ENCODE measurements at places on chromosomes 7 and 10. TPM values are rescaled to one million over a fixed set of nuclear protein-coding genes. Genes with fewer than 3 reads are reported as not detected.

DNA sequence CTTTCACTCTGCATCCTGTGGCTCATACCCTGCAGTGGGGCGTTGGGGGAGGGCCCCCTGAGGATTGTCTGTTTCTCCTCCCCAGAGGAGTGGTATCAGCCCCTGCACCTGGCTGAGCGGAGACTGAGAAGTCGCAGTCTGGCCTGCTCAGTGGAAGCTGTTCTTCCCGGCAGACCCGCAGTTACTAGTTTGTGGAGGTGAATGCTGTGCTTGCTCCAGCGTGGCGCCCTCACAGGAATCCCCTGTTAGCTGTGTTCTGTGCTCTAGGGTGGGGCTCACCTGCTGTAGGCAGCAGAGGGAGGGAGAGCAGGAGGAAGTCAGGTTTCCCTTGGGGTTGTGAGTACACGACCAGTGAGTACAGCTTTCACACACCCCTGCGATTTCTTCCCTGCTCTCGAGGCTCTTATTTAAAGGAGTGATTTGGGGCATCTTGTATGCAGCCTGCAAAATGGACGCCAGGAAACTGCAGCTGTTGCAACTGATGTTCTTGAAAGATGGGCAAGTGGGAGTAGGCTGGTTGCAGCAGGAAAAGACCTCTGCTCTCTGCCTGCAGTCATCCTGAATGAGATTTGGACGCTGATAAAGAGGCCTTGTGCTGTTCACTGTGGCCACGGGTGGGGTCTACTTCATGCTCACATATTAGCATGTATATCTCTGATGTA is 66.4 kb downstream of the HK1 start:
- 0 out of 2 replicates have a peak, but pooled peaks cover 8% of the 10 kb centered on the region for H3K36me3 ChIP-seq
- H3K4me1 ChIP-seq, result peaks cover 15% of the 10 kb centered on the region
- H3K4me3 ChIP-seq, result no peak overlapping the region
- H3K27me3 ChIP-seq, result no peaks in the 10 kb centered on the region
- DNase-seq, result no peak
- H3K27ac ChIP-seq, result no peak overlapping the region

DNA sequence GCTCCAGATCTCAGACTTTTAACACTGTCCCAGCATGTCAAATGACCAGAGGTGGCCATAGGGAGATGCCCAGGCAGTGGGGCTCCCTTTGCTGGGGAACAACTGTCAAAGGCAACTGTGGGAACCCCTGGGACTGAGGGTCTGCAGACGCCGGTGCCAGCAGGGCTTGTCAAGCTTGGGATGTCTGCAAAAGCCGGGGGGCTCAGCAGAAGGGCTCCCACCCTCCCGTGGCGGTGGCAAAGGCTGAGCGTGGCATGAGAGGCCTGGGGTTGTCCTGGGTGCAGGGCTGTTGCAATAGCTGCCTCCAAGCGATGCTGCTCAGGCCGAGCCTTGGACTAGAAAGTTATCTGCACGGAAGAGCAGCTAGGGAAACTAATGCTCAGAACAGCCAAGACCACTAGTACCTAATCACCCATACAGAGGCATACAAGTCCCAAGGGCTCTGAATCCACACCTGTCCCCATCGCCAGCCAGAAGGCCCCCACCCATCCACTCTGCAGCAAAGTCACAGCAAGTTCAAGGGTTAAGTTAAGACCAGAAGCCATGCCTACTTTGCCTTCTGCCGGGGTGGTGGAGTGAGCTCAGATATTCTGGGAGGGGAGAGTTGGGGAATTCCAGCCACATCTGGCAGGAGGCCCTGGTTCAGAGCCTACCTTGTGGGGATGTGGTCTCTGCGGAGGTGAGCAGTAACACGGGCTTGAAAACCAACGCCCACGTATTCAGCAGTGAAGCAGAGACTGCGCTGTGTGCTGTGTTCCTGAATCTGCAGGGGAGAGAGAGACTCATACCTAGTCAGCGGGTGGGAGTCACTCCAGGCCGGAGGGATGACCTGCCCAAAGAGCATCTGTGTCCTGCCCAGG is 4.6 kb downstream of the SH2B2 start:
- no peak overlapping the region for H3K4me3 ChIP-seq
- H3K27ac ChIP-seq, result no peak overlapping the region
- no peaks in the 10 kb centered on the region for H3K4me1 ChIP-seq
- peak; percentile 13 for DNase-seq

DNA sequence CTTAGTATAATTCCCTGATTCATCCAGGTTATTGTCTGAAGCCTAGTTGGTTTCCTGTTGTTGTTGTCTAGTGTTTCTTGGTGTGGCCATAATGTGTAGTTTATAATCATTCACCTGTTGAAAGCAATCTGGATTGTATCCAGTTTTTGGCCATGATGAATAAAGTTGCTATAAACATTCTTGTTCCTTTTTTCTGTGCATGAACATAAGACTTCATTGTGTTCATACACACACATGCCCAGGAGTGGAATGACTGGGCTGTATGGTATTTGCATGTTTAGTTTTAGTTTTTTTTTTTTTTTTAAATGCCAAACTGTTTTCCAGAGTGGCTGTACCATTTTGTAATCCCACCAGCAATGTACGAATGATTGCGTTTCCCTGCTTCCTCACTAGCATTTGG is 349.8 kb downstream of the SDK1 start:
- no peaks in the 10 kb centered on the region for H3K27me3 ChIP-seq
- DNase-seq, result no peak
- no peak overlapping the region for H3K27ac ChIP-seq
- no peaks in the 10 kb centered on the region for H3K36me3 ChIP-seq
- H3K4me1 ChIP-seq, result no peaks in the 10 kb centered on the region

DNA sequence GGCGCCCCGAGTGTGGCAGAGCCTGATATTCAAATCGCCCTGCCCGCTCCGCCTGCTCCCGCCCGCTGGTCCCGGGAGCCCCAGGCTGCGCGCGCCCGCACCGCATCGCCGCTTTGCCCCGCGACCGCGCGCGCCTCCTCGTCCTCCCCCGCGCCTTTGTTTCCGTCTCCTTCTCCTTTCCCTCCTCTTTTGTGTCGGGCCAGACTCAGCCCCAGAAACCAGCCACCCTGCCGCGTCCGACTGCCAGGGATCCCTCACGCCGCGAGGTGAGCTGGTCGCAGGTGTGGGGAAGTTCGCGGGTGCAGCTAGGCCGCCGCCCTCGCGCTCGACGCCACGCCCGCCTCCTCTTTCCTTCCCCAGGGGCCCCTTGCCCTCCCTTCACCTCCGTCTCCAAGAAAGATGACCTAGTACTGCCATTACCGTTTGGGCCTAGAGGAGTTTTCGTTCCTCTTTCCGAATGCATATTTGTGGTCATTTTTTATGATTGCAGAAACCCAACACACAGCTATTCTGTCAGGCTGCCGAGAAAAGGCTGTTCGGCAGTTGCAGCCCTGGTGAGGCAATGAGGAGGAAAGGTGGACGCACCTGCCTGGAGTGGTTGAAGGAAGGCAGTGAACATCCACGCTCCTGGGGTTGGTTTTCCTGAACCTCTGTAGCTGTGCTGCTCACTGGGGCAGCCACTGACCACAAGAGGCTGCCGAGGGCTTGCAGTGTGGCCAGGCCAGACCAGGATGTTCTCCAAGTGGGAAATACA is 107.3 kb downstream of the SNX10 start:
- H3K27ac ChIP-seq, result no peak overlapping the region
- H3K36me3 ChIP-seq, result no peaks in the 10 kb centered on the region
- no peaks in the 10 kb centered on the region for H3K27me3 ChIP-seq
- H3K4me1 ChIP-seq, result 0 out of 2 replicates have a peak, but pooled peaks cover 5% of the 10 kb centered on the region
- DNase-seq, result peak; percentile 69

PDZD8 gene
- 20.1 TPM for total RNA-seq

- H3K4me1 ChIP-seq, result no peaks in the 10 kb centered on the region
- no peak overlapping the region for H3K4me3 ChIP-seq
- no peak for DNase-seq
- H3K27ac ChIP-seq, result no peak overlapping the region
- no peaks in the 10 kb centered on the region for H3K36me3 ChIP-seq
- H3K27me3 ChIP-seq, result no peaks in the 10 kb centered on the region
These were observed 58.2 kb upstream of the NUPR2 start for GRCh38 chr7:56174346-56174874.

GRCh38 chr7:151550656-151551286 is 31.1 kb upstream of the RHEB start:
- H3K36me3 ChIP-seq, result no peaks in the 10 kb centered on the region
- peak; percentile 49 for DNase-seq
- peaks cover 26% of the 10 kb centered on the region for H3K27me3 ChIP-seq
- H3K4me1 ChIP-seq, result no peaks in the 10 kb centered on the region

IGFBP3 gene
- total RNA-seq, result 29,310 TPM

- H3K36me3 ChIP-seq, result no peaks in the 10 kb centered on the region
- H3K4me3 ChIP-seq, result peak overlapping the region; percentile 53
- peaks cover 77% of the 10 kb centered on the region for H3K4me1 ChIP-seq
These were observed 25.2 kb upstream of the ITGB1 start for GRCh38 chr10:32982911-32983909.

DNA sequence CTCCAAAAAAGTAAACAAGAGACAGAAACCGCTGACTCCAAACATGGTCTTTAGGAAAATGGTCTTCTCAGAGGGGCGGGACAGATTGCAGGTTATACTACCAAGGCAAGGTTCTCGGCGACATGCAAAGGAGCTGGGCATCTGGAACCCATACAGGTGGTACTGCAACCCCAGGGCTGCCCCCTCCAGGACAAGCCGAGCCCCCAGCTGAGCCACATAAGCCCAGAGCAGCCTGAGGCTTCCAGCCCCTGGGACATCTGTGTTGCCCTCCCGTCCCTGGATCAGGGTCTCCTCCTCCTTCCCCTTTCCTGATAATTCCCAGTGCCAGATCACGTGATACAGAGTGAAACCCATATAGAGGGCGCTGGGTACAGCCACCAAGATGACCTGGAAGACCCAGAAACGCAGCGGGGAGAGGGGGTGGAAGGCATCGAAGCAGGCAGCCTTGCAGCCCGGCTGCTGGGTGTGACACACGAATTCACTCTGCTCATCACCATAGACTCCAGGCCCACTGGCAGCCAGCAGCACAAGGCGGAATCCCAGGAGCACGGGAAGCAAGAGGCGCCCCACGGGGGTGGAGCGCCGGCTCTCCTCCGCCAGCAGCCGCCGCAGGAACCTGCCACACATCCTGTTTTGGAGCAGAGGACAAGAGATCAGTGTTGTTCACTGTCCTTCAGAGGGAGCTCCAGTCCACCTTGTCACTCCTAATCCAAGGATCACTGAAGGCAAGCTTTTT is at the start of gene GJC3:
TSS of gene GJC3 (minus strand) at position 627 of the 736 bp plus-strand sequence. CDS start at position 627, 0 bp downstream.
- H3K36me3 ChIP-seq, result no peaks in the 10 kb centered on the region
- peaks cover 5% of the 10 kb centered on the region for H3K27me3 ChIP-seq
- no peaks in the 10 kb centered on the region for H3K4me1 ChIP-seq
- H3K27ac ChIP-seq, result no peak within 1 kb of the TSS
- peak within 1 kb of the TSS; percentile 58 for H3K4me3 ChIP-seq

DNA sequence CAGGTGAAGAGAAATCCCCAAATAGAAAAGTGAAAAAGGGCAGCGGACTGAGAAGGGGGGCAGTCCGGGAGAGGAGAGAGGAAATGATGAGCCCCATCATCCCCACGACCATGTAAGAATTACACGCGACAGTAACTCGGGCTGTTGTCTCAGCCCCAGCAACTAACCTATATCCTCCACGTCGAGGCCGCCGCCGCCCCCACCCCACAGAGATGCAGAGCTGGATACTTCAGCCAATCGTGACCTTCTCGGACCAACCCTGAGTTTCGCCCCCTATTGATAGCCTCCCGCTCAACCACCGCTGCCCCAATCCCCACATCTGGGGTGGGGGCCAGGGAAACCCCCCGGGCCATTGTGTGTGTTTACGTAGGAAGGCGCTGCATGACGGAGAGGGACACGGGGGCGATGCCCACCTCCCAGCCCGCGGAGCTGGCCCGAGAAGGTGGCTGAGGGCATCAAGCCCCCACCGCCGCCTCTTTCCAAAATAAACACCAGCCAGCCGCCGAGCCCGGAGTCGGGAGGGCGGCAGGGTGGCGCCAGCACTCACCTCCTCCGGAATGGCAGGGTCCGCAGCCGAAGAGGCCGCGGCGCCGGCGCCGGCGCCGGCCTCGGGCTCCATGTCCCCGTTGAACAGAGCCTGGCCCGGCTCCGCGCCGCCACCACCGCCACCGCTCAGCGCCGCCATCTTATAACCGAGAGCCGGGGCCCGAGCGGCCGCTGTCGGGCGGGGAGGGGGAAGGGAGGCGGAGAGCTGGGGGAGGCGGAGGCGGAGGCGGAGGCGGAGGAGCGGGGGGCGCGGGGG is 509 bp downstream of the BRAF start:
- peak overlapping the region; percentile 91 for H3K27ac ChIP-seq
- no peaks in the 10 kb centered on the region for H3K27me3 ChIP-seq
- peak overlapping the region; percentile 89 for H3K4me3 ChIP-seq
- peak; percentile 80 for DNase-seq

DNA sequence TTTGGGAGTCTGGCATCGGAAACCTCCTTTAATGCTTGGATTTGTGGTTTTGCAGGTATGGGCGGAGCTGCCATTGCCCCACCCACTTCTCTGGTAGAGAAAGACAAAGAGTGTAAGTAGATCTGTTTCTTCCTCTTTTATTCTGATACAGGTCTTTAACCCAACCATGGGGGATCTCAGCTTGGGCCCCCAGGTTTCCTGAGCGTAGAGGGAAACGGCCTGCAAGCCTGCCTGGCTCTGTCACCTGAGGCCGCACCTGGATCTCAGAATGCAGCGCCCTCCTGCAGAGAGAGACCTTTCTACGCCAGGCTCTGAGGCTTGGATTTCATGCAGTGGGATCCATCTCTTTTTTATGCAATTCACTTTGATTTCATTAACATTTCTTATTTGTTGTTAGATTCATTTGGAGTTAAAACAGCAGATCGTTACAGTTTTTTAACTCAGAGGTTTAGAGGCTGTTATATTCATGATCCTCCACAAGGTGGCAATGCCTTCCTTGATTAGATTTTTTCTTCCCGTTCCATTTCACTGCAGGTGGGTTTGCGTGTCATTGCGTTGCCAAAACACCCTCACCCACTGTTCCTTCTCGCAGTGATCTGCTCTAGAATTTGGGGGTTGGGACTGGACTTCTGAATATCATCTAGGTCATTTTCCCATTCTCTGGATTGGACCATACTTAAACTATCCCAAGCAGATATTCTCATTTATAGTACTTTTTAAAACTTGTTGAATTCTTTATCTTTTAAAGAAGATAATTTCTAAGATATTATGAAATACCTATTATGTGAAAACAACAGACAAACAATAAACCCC is 20.0 kb downstream of the RBM17 start:
- peaks cover 61% of the 10 kb centered on the region for H3K36me3 ChIP-seq
- H3K27me3 ChIP-seq, result no peaks in the 10 kb centered on the region
- DNase-seq, result peak; percentile 64
- H3K27ac ChIP-seq, result no peak overlapping the region
- no peaks in the 10 kb centered on the region for H3K4me1 ChIP-seq

PIP gene
- not detected for total RNA-seq

FKBP6 gene
- not detected for total RNA-seq

DNA sequence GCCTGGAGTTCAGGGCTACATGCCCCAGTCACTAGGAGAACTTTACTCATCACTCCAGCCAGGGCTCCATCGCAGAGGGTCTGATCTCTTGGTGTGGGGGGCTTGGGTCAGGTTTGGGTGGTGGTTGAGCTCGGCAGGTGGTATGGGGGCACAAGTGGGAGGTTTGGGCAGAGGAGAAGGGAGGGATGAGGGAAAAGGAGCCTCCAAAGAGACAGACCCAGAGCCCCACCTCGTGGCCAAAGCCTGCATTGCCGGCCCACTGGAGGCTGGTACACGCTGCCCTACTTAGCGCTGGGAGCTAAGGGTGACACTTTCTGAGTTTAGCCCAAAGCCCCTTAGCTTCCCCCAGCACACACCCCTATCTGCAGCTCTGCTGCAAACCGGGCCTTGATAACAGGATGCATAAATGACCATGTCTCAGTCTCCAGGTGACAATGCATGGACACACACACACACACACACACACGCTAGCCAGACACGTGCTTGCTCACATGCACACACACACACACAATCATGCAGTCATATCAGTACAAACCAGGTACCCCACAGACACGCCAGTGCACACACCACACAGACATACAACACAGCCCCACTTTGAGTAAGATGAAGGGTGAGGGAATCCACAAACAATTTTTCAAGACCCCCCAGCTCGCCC is 14.7 kb downstream of the LZTS2 start:
- H3K4me3 ChIP-seq, result no peak overlapping the region
- H3K27me3 ChIP-seq, result no peaks in the 10 kb centered on the region
- DNase-seq, result peak; percentile 75
- H3K36me3 ChIP-seq, result no peaks in the 10 kb centered on the region
- H3K4me1 ChIP-seq, result peaks cover 20% of the 10 kb centered on the region

Data from GM23248 (cell line).